Fibroblast of villous mesenchyme (primary cell): ENCODE measurements at places on chromosomes 5 and 9. TPM values are rescaled to one million over a fixed set of nuclear protein-coding genes. Genes with fewer than 3 reads are reported as not detected.

The PAEP gene
- not detected in 2 replicates for total RNA-seq

The LHX6 gene
- not detected in 2 replicates for total RNA-seq

The SHLD3 gene
- total RNA-seq: 3.2 and 5.2 TPM in 2 replicates

The GLRA1 gene
- total RNA-seq: not detected in 2 replicates

The C5orf63 gene
- total RNA-seq: 1.3 and 1.6 TPM in 2 replicates

The TMEM215 gene
- not detected in 2 replicates for total RNA-seq

The CLPTM1L gene
- total RNA-seq: 180 and 252 TPM in 2 replicates

The CD74 gene
- total RNA-seq: 0.32 and 3.0 TPM in 2 replicates

The TSC1 gene
- 51.9 and 65.2 TPM in 2 replicates for total RNA-seq

The COX7C gene
- 94.7 and 127 TPM in 2 replicates for total RNA-seq

The ROR2 gene
- total RNA-seq: 3.0 and 5.2 TPM in 2 replicates

The CDC20B gene
- not detected in 2 replicates for total RNA-seq

The DMRT2 gene
- not detected in 2 replicates for total RNA-seq

The RAB3C gene
- not detected in 2 replicates for total RNA-seq

The RETREG1 gene
- total RNA-seq: 0.64 and 1.7 TPM in 2 replicates

The HRCT1 gene
- 0.43 and 0.97 TPM in 2 replicates for total RNA-seq

The RASEF gene
- 0.43 and 0.97 TPM in 2 replicates for total RNA-seq

The CNTLN gene
- total RNA-seq: 11.3 and 13.0 TPM in 2 replicates

The AUH gene
- 13.2 and 13.4 TPM in 2 replicates for total RNA-seq

The SPINK7 gene
- total RNA-seq: not detected in 2 replicates

The RANBP6 gene
- 29.0 and 45.3 TPM in 2 replicates for total RNA-seq

The AJM1 gene
- 0.86 and 1.3 TPM in 2 replicates for total RNA-seq

The SNCAIP gene
- 19.0 and 32.5 TPM in 2 replicates for total RNA-seq
